Stimulated activated CD8-positive, alpha-beta memory T cell treated with anti-CD3 and anti-CD28 coated beads, Interleukin-15, amount 100 ng/mL, for 1 hour (primary cell): ENCODE measurements at places on chromosomes 2 and 18.

GRCh38 chr2:108215794-108216211 is 24.0 kb upstream of the SULT1C3 start:
- DNase-seq, result no peak

DNA sequence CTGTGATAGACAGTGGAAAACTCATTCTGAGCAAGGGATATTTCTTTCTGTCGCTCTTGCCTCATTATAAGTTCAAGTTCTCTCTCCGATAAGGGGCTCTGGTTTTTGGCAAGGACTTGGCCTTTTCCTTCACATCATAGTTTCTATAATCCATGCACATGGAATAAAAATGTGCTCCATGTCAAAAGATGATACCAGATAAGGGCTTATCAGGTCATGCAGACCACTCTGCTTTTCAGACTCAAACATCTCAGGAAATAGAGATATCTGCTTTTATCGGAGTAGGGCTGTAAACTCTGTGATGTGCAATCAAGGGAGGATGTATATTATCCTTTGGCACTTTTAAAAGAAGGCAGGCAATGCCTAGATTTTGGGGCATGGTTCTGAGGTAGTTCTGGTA is 45.0 kb upstream of the DARS1 start:
- no peak for DNase-seq

DNA sequence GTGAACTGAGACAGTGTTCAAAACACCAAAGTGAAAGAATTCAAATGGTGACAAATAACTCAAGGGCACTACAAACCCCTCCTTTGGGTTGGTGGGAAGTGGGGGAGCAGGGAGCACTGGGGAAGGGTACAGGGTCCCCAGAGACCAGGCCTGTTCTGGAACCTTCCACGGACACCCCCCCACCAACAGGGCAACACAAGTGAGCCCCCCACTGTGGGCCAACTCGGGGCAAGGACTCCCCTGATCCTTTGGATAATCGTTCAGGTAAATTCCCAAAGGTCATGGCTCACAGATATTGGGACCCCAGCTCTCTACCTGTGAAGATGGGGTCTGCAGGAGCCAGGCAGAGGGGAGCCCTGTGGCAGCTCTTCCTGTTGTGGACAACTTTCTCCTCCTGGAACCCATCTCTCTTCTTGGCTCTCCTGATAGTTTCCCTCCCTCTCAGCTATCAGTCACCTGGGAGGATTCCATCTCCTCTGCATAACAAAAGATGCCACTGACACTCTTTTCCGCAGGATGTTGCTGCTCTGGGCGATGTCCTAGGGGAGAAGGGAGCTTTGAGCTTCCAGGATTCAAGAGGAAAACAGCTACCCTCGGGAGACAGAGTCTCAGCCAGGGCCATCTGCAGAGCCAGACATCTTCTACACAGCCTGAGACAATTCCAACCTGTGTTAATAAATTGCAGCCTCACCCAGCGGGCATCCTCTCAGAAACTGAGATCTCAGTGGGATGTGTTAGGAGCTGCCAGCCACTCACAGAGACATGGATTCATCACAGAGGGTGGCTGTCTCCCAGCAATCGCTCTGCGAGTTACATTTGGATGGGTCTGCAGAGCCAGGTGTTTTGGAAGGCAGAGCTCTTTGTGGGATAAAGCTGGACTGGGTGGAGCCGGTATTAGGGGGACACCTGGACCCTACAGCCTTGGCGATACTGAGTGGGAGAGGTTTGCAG is 35.4 kb downstream of the MBP start:
- no peak for DNase-seq

GRCh38 chr2:222445227-222445626 is 20.9 kb downstream of the SGPP2 start:
- DNase-seq, result no peak

DNA sequence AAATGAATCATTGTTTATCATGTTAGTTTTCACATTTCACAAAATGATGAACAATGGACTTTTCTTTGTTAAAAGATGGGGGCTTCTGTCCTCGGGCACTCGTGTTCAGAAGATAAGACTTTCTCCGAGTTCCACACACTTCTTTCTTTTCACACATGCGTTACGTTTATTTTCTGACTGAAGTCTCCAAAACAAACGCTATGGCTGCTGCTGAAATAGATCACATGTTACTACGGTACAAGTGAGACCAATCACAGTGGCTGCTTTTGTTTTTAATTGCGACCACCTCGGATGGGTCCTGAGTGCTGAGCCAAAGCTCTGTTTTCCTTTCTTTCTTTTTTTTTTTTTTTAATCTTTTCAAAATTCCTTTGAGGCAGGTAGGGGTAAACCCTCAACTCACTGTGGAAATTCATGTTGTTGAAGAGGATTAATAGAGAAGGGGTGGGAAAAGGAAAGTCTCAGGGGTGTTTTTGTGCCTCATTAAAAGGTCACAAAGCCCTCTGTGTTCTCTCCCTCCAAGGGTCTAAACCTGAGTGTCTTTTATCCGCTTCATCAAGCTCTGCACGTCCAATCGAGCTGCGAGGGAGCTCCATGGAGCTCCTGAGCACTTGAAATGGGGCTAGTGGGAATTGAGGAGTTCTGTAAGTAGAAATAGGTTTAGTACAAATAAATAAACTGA is 48.2 kb downstream of the ARL4C start:
- DNase-seq, result no peak

- DNase-seq, result no peak
Observed at GRCh38 chr2:36423172-36423571, 67.6 kb downstream of the CRIM1 start.

DNA sequence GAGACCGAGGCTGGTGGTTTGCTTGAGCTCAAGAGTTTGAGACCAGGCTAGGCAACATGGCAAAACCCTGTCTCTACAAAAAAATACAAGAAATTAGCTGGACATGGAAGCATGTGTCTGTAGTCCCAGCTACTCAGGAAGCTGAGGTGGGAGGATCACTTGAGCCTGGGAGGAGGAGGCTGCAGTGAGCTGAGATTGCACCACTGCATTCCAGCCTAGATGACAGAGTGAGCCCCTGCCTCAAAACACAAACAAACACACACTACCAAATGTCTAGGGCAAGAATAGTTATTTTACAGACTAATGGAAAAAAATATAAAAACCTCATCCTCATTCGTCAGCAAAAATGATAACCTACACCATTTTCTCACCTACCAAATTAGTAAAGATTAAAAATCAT is 15.3 kb downstream of the BUB1 start:
- DNase-seq, result no peak

DNA sequence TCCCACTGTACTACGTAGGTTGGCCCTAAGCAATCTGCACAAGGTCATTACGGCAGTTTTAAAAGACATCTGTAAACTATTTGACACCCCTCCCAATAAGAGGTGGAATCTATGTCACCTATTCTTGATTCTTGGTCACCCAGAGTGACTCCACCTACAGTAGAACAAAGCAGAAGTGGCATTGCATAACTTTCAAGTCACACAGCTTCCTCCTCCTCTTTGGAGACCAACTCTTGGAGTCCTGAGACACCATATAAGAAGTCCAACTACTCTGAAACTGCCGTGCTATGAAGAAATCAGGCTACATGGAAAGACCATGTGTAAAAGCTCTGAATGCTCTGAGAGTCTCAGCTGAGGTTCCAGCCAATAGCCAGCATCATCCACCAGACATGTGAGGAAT is 253.5 kb upstream of the CDH20 start:
- DNase-seq, result no peak

- DNase-seq, result no peak
Observed at GRCh38 chr18:60466677-60467076, 94.1 kb upstream of the MC4R start.

DNA sequence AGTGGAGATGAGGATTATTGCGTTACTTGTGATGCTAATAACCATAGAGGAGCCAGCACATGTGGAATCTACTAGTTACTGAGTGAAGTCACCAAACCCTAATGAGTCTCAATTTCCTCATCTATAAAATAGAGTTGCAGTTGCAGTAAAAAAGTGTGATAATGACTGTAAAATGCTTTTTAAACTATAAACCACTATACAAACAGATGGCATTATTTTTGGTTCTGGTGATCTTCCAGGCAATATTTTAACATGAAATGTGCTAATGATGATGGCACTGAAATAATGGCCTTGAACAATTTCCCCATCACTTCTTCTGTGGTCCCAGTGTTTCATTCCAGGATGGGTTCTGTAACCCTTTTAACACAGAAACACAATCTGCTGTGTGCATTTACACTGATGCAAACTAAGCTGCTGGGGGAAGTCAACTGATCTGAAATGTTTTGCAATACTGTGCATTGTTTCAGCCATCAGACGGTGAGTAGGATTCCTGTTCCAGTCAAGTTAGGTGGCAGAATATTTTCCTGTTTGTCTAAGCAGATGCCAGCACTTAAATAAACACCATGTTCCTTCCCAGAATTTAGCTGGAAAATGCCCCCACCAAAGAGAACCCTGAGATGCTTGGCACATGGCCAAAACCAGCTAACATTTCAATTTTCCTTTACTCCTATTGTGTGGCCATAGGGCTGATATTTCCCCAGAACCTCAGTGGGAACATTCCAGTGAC is 52.6 kb downstream of the TACR1 start:
- DNase-seq, result no peak
